Large intestine (tissue), 12 donors: ENCODE measurements at places on chromosomes 1 and 21. TPM values are rescaled to one million over a fixed set of nuclear protein-coding genes. Genes with fewer than 3 reads are reported as not detected.

- no peak for DNase-seq
Observed at GRCh38 chr1:9289711-9290485, 2.8 kb upstream of the SPSB1 start.

- no peak for DNase-seq
Observed at GRCh38 chr21:16912075-16912474, 600.8 kb upstream of the CXADR start.

DNA sequence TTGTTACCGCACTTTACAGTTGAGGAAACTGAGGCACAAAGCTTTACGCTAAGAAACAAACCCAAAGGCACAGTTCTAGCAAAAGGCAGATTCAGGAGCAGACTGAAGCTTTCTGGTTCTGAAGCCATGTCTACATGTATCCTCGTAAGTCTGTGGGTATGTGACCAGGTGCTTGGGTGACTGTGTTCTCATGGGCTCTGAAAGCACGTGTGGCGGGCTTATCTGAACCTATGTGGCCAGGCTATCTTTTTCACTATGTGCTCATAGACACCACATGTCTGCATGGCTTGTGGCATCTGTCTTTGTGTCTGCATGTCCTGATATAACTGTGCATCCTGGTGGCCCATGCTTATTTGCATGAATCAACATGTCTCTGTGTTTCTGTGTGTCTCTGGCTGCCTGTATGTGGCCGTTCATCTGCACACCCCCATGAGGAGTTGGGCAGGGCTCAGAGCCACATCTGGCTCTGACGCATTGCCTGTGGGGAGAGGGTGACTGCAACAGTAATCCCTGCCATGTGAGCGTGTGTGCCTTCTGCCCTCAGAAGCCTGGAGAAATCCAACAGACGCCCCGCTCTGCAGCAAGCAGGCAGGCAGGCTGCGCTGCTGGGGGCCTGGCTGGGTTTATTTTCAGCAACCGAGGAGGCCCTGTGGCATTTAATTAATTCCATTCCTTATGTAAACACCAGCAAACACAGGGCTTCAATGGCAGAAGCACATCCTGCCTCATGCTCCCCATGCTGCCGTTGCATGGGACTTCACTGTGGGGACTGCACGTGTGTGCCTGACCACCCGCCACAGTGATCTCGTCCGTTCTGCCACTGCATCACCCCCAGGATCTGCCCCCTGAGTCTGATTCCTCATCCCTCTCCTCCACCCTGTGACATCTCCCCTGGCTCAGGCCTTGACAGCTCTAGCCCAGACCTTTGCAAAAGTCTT is 115.4 kb downstream of the TRABD2B start:
- no peak for DNase-seq

- DNase-seq, result no peak
Observed at GRCh38 chr1:27057801-27058625, 45.4 kb upstream of the TENT5B start.

DNA sequence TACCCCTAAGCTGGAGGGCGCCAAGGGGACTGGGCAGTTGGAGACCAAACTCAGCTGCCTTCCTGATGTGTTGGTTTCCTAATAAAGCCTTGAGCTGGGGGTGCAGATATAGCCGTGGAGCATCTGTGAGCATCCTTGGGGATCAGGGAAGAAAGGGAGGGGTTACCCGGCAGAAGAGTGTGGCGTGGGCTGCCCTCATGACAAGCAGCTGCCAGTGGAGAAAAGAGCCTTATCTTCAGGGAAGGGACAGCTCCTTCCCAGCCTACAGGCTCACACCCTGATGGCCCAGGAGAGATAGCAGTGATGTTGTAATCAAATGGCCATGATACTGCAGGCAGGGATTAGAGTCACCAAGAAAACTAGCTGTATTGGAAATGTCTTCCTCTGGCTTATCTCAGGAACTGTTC is 10.8 kb upstream of the NFASC start:
- DNase-seq, result peak; percentile 44

DNA sequence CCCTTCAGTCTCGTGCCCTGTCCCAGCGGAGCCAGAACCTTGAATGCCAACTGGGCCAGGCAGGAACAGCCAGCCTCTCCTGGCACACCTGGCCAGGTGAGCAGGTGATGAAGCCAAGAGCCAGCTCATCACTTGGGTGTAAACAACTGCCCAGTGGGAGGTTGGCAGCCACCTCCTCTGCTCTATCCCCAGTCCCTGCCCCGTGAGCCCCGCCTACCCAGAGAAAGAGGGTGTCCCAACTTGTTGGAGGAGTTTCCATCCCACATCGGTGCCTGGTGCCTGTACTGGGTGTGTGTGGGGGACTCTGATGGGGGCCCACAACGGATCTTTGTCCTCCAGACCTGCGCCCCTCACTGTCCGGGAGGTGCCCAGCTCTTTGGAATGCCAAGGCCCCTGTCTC is 17.8 kb upstream of the FAM131C start:
- no peak for DNase-seq

GRCh38 chr1:54237586-54237985 is 37.6 kb downstream of the MRPL37 start:
- DNase-seq, result no peak

GRCh38 chr1:55127827-55128343 is 87.3 kb downstream of the USP24 start:
- no peak for DNase-seq

GRCh38 chr1:15260418-15261154 is 13.6 kb downstream of the FHAD1 start:
- no peak for DNase-seq

DNA sequence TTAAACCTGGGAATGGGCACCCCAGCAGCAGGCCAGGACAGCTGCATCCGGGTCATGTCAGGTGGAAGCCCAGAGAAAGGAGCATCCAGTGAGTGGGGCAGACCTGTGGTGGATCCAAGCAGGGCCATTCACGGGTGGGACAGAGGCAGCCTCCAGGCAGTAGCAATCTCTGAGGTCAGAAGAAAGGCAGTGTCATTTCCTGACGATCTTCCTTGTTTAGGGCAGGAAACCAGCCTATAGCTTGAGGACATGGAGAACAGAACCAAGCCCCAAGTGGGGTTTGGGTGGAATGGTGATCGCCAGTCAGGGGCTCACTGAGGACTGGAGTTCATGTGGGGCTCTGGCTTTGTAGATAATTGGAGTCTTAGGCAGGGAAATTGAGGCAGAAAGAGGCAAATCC is 209.4 kb downstream of the HIVEP3 start:
- DNase-seq, result no peak

GRCh38 chr1:117060441-117061317 is 553 bp downstream of the TTF2 start:
- DNase-seq, result peak; percentile 72

DNA sequence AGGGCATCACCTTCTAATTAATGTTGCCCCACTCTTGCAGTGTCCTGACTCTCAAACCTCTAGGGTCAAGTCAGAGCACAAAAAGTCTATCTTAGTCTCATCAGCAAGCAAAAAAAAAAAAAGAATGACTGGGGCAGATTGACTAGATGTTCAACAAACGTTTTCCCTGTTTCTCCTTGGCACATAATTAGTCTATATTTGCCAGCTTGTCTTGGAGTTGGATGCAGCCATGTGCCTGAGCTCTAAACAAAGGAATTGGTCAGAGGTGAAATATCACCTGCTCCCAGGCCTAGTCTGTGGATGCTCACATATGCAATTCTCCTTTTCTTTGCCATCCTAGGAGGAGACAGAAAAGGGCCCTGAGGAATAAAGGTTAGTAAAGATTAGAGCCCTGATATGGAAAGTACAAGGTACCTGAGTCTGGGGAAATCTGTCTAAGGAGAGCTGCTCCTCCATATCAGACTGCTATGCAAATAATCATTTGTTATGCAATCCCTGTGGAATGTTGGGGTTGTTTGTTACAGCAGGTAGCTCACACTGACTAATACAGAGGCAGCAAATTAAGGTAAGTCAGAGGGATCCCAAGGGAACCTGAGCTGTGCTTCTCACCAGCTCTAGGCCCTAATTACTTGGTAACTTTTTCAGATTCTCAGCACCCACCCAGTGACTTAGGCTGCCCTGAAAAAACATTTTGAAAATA is 130.8 kb downstream of the BRINP2 start:
- no peak for DNase-seq

GRCh38 chr1:48793863-48794262 is 17.2 kb upstream of the BEND5 start:
- DNase-seq, result no peak

- DNase-seq, result no peak
Observed at GRCh38 chr1:211588711-211589110, 9.8 kb upstream of the SLC30A1 start.

DNA sequence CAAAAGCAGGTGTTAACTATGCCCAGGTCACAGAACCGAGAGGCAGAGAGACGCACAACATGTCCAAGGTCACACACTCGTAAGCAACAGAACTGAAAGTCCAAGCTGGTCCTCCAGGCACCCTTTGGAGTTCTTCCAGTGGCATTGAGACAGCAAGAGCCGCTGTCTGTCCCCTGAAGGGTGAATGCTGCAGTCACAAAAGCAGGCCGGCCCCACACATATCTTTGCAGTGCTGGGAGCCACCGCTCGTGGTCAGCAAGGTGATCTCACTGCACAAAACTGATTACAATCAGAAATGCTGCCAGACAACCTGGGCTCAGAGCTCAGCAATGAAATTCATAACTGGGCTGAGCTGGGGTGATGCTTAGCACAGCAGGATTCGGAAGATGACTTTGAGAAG is 47.4 kb upstream of the RAB4A start:
- DNase-seq, result peak; percentile 42

GRCh38 chr1:187264995-187265602 is 436.4 kb downstream of the PLA2G4A start:
- no peak for DNase-seq

DNA sequence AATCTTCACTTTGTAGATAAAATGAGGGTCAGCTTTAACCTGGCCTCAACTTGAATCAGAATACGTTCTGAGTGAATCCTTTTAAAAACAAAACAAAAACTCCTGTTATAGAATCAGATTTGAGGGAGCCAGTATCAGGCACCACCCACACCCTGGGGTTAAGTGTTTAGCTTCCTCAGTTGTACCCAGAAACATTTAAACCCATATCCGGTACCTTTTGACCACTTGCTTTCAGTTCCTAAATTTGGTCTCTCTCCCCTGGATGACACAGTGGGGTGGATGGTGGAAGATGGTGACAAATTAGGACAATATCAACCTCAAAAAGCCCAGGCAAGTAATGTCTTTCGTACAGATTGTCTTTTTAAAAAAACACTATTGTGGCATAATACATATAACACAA is 10.4 kb downstream of the KLHDC7A start:
- DNase-seq, result no peak

- DNase-seq, result no peak
Observed at GRCh38 chr1:70978623-70979022, 69.0 kb downstream of the PTGER3 start.

DNA sequence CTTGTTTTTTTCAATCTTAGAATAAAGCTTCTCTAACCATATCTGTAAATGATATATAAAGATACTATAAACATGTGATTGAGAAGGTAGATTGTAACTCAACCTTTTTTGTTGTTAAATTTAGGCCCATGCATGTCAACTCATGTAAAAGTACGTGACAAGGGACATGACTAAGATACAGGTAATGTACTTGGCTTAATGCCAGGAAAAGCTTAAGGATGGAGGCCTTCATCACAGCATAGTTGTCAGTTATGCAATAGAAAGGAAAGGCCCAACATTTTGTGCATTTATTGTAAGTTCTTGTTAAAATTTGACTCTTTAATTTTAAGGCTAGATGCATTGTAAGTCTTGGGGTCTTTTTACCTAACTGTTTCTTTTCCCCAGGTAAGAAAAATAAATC is 305.1 kb downstream of the LTN1 start:
- DNase-seq, result no peak

- DNase-seq, result no peak
Observed at GRCh38 chr1:92774407-92774806, 10.5 kb downstream of the EVI5 start.

- DNase-seq, result no peak
Observed at GRCh38 chr1:202210385-202210784, 16.8 kb downstream of the LGR6 start.

DNA sequence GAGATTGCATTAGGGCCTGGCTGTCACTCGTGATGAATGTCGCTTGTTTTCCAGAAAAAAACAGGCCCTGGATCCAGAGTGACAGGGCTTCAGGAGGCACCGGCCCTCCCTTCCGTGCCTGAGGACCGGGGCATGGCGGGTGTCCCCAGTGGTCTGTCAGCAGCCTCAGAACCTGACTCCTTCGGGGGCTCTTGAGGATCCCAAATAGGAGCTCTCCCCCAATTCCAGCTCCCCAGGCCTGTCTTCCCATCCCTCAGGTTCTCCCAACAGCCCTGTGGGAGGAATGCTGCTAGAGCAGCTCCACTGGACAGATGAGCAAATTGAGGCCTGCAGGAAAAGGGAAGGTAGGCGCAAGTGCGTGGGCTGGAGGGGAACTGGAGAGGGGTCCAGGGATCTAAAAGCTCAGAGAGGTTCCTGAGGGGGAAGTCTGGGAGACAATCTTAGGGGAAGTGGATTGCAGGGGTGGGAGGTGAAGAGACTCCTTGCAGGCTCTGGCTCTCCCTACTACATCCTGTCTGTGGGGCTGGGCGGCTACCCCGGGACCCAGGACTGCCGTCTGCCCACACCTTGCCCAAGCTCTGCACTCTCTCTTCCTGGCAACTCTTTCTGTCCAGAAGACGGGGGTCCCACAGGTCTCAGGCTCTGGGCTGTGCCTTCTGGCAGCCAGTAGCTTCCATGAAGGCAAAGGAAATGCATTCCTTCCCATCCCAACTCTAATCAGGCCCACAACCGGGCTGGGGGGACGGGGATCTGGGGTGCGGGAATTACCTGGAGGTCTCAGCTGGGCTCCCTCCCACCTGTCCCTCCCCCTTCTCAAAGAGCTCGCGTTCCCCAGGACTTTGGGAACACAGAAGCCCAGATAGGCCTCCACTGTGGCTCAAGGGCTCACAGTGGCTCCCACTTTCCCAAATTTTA is 105.7 kb upstream of the CASZ1 start:
- no peak for DNase-seq

DNA sequence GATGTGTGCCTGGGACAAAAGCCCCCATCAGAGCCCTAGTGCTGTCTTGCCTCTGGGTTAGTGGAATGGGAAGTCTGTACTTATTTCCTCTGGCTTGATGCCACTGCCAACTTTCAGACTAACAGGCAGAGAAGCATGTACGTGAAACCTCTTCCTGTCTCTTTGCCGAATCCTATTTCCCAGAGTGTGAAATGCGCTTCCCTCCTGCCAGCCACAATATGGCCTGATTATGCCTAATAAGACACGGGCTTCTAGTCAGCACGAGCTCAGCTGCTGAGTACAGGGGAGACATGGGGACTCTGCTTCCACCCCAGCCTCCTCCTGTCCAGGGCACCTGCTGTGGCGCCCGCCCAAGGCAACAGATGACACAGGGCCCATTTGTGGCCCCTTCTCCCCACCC is 111.4 kb downstream of the KCND3 start:
- DNase-seq, result no peak

Gene LCE2C
- not detected for polyA plus RNA-seq

Gene KLF17
- 0.04 TPM for polyA plus RNA-seq

Gene SPATA45
- polyA plus RNA-seq, result 0.25 TPM

Gene EPHB2
- 37.6 TPM for polyA plus RNA-seq

Gene SLAMF9
- polyA plus RNA-seq, result 0.33 TPM

Gene AKIRIN1
- 49.3 TPM for polyA plus RNA-seq

Gene GNAT2
- not detected for polyA plus RNA-seq

Gene F13B
- polyA plus RNA-seq, result 28.9 TPM

Gene FCRL4
- polyA plus RNA-seq, result 0.07 TPM
